ENCODE measurements at places on chromosomes 3 and 15.
A peak's percentile ranks its signal among the peaks of the same experiment; 100 is the strongest.

DNA sequence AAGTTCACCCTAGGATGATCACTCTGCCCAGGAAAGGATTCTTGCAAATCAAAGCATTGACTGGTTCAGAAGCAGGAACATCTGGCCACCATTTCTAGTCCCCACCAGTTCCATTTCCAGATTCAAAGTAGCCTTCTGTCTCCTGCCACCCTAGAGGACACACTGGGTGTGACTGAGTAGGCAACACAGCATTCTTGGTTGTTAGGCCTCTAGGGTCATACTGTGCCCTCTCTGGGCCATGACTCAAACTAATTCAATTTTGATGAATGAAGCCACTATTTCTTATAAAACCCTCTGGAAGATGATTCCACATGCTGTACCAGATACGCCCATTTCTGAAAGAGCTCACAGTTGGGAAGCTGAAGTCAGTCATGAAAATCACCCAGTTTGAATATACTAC is 69.7 kb downstream of the WDR76 start:
- no peak for DNase-seq

DNA sequence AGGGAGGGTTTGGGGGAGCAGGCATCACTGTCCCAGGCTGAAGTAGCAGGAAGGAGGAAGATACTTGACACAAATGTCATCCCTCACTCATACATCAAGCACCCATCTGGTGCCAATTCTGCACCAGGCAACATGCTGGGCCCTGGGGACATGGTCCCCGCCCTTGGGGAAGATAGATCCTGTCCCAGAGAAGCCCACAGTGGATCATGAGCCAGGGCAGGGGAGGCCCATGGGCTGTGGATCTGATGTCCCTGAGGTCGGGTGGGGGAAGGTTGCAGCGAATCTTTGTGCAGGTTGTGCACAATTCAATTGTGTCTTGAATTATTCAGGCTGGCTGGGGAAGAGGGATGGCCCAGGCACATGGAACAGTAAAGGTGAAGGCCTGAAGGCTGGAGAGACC is 6.4 kb upstream of the CCDC33 start:
- no peak for DNase-seq

DNA sequence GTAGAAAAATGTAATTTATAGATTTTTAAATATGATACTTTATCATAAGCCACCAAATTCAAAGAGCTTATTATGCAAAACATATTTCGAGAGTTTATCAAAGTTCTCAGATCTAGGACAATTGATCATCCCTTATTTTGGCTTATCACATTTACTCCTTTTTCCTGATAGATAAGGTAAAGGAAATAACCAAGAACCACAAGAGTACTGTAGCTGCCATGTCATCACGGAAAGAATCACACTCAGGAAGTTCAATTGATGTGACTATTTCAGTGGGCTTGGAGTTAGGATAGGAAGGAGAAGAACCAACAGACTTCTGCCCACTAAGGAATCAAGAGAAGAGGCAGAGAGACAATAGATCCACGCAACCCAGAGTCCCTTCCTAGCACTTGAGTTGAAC is 142.7 kb upstream of the TMCO5A start:
- no peak for DNase-seq

DNA sequence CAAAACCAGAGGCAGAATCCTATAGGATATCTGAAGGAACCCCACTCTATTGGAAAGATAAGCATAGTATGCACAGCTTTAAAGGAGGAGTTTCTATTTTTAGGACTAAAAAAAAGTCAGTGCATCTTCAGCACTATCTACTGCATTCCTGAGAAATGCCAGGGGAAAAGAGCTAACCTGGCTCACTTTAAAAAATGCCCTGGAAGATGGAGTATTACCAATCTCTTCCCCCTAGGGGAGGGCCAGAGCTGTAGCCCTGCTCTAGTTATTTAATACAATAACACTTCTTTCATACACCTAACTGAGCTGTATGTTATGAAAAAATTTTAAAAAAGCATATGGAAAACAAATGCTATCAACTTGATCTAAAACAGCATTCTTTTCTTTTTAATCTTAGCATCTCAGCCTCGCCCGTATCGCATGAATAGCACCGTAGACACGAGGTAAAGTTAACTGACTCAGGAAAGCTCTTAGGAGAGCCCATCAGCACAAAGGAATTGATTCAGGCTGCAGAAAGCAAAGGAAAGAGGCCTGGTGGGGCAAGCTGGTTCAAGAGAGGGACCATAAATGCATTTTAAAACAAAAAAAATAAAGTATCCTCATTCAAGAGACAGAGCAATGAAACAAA is 50.2 kb downstream of the TGM4 start:
- no peak for DNase-seq

GRCh38 chr3:150480877-150481276 is 65.4 kb downstream of the SERP1 start:
- DNase-seq = no peak

DNA sequence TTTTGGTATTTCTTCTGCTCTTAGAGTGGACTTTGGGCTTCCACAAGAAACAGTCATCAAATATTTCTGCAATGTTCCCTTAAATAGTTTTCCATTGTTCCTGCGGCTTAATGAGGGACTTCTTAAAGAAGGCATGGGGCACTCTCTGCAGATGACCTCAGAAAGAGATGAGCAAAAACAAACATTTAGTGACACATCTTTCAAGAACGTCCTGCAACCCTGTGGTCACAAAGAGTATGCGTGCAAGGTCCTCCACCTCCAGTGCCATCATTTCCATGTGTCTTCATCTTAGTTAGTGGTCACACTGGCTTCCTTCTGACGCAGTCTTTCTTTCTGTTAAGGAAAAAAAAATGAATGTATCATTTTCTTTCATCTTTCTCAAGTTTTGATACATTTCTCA is 56.2 kb downstream of the GREM1 start:
- no peak for DNase-seq

DNA sequence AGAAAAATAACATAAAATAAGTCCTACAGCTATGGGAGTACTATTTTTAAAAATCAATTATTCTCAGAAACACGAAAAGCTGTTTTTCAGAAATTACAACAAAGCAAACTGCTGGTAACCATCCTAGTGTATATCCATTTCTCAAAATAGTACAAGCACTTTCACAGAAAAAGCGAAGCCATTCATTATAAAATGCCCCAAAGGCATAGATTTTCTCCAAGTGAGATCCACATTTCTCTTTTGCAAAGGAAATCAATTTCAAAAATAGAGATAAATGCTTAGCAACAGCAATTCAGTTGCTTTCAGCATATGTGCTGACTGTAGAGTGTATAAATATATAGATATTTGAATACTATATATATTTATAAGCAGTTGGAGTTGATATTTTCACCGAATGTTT is 1266.3 kb downstream of the SI start:
- no peak for DNase-seq

DNA sequence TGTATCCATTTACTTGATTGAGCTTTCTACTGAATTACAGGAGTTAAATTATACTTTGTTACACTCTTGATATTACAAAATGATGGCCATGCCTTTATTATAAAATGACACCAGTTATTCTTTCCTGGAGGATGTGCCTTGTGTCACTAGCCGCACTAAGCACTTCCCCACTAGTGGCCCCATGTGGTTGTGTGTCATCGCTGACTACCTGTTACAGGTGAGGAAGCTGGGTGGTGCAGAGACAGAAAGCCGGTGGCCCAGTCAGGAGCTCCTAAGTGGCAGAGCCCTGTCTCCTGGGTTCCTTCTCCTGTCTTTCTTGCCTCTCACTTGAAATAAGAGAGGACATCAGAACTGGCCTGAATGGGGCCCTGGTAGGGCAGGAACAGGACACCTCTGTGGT is 96.8 kb downstream of the IGF1R start:
- DNase-seq = no peak

GRCh38 chr3:21955406-21955805 is 204.4 kb upstream of the ZNF385D start:
- no peak for DNase-seq

GRCh38 chr15:87724330-87724729 is 532.2 kb downstream of the NTRK3 start:
- no peak for DNase-seq

DNA sequence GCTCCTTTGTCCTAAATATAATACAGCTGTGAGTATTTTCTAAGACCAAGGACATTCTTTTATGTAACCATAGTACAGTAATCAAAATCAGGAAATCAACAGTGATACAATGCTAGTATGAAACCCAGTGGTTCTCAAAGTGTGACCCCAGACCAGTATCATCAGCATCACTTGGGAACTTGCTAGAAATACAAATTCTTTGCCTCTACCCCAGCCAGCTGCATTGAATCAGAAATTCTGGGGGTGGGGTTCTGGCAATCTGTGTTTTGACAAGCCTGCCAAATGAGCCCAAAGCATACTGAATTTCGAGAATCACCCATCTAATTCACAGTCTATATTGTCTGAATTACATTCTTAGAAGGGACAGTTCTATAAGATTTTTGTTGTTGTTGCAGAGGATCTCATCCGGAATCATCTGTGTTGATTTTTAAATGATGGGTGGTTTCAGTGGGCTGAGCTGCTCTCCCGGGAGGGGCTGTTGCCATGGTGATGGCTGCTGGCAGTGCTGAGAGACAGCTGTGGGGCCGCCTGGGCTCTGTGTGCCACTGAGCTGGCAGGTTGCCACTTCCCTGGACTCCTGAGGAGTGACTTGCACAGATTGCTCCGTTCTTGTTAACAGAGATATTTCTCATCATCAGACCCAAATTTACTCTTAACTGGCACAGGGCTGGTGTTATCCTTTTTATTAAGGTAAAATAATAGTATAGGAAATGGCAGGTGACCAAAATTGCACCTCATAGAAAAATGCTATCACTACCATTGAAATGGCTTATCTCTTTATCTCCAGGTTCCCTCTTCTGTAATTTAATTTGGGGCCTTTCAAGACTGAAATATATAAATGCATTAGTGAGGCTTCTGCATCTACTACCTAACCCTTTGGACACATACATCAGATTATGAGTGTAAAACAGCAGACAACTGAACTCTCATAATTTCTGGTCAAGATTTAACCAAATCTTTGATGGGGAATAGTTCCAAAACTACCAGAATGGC is 56.5 kb downstream of the NEK11 start:
- DNase-seq = peak; percentile 53

DNA sequence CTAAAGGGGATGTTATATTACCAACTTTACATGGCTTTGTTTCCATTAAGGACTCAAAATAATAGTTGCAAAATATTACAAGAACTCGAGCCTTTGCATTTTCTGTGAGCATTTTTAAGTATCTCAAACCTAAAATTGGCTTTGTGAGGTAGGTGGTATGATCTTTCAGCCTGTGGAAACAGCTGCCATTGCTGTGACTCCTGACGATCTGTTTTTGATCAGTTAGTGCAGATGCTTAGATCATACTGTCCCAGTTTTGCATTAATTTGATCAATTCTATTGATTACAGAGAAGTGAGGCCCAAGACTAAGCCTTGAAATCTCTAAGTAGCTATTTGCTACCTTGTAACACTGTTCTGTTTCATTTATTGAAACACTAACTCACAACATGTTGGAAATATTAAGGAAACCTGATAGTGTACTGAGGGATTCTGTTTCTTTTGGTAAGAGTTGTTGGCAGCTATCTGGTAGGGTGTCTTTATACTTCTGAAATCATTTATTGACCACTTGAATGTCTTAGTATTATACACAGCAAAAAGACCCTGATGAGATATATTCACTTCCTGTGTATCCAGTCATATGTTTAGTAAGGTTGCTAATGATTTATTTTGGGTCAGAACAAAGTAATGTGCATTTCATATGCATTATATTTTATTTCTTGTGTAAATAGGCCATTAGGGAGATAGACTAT is 14.8 kb downstream of the SKIL start:
- DNase-seq = no peak

- DNase-seq = no peak
Measured at GRCh38 chr15:90234096-90234988, at the start of gene GDPGP1. Gene GDPGP1 (plus strand): TSS chr15:90234209. CDS start chr15:90240909, 6,700 bp downstream.

DNA sequence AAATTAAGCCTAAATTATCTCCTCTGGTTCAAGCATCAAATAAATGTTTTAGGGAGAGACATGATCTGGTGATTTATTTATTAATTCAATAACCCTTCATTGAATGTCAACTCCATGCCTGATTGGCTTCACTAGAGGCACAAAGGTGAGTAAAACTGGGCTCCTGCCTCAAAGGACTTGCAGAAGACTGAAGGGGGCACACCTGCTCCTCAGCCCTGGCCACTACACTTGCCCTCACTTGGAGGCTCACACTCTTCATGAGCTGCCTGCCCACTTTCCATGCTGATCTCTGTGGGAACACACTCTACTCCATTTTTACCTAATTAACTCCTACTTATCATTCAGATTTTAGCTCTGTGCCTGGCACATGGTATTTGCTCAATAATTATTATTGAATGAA is 84.4 kb upstream of the KCNMB2 start:
- DNase-seq = no peak

DNA sequence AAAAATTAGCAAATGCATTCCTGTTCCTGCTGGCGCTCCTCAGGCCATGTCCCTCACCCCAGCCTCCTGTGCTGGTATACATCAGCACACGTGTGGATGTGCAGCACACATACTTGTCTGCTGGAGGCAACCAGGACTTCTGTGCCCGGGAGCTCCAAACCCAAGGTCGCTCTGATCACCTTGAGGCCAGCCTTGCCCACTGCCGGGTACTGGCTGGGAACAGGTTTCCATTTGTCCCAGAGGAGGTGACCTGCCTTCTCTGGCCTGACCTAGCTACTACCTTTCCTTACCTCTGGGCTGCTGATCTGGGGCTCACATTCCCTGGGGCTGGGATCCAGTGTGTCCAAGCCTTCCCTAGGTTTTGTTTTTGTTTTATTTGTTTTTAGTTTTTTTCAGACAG is 12.1 kb downstream of the PRKCD start:
- DNase-seq = no peak

GRCh38 chr15:40344631-40345120 is 3.9 kb upstream of the CCDC9B start:
- DNase-seq = peak; percentile 80

GRCh38 chr3:51929420-51930003 is 12.2 kb downstream of the RRP9 start:
- DNase-seq = peak; percentile 85

GRCh38 chr3:133269393-133269792 is 130.5 kb upstream of the BFSP2 start:
- no peak for DNase-seq

DNA sequence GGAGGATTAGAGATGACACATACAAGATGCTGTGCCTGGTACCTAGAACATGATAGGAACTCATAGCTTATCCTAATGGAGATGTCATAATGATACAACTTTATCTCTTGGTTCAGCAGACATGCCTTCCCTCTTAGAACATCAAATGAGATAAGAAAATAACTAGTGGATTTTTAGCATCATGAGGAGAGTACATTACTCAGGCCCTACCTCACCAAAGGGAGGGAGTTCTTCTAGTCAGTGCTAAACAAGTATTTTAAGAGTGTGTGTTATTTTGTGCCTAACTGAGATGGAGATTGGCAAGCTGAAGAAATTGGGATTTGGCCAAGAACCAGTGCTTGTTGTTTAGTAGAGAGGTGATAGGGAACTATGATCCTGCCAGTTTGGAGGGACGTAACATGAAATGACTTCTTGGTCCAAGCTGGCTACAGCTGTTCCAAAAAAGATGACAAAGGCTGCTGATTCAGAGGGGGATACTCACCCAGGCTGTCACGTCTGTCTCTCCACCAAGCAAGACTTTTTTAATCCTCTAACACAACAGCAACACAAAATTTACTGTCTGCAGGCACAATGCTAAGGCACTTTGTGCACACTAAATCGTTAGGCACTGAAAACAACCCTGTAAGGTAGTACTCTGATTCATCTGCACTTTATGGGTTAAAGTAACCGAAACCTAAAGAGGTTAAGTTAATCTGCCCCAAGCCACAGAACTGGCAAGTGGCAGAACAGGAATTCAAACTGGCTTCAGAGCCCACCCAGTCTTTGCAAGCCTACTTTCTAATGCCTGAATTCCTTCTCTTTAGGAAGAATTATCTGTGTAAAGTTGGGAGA is 126.5 kb downstream of the CMSS1 start:
- DNase-seq = no peak

- DNase-seq = no peak
Measured at GRCh38 chr3:41715376-41715775, 246.5 kb downstream of the ULK4 start.

All from iPS-NIHi11 (cell line).